ENCODE measurements at places on chromosomes 12 and 14. TPM values are rescaled to one million over a fixed set of nuclear protein-coding genes. Genes with fewer than 3 reads are reported as not detected.

DNA sequence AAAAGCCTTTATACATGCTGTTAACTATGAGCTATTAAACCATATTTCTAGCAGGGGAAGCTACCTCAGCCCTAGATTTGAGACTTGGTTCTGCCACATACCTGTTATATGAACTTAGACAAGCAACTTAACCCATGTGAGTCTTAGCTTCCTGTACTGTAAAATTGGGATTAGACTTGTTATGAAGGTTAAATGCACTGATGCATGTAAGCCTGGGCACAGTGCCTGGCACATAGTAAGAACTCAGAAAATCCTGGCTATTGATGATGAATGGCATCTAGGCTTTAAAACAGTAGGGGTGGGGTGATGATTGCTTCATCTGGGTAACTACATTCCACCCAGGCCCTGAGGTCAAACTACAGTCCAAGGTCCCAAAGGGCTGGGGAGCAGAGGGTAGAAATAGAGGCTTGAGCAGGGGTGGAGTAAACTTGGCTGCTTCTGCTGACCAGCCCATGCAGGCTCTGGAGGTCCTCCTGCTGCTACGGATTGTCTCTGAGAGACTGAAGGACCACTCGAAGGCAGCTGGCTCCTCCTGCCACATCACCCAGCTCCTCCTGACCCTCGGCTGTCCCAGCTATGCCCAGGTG, 11.3 kb downstream of the ESPL1 start:
- DNase-seq, result no peak

- no peak for DNase-seq
Observed at GRCh38 chr12:109689426-109689825, 24.2 kb upstream of the FAM222A start.

GRCh38 chr12:3177778-3178425, 100.7 kb downstream of the TSPAN9 start:
- DNase-seq, result no peak

DNA sequence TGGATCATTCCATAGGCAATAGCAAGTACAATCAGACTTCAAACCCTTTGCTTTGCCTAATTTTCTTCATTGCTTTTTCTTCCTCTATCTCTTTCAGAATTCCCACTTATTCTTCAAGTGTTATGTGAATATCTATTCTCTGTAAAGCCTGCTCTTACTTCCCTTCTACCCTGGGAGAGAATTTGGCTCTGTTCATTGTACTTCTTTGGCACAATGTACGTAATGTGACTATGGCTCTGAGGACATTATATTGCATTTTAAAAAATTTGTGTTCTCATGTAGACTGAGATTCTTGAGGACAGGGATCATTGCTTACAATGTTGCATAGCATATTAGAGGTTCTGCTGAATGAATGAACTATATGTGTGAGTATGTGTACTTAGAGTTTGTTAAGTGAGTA, 16.9 kb upstream of the PRICKLE1 start:
- no peak for DNase-seq

The HCAR1 gene
- 0.40 TPM for total RNA-seq

The CCDC85C gene
- total RNA-seq, result 3.8 TPM

- no peak for DNase-seq
Observed at GRCh38 chr14:69769623-69770022, 2.7 kb downstream of the SRSF5 start.

DNA sequence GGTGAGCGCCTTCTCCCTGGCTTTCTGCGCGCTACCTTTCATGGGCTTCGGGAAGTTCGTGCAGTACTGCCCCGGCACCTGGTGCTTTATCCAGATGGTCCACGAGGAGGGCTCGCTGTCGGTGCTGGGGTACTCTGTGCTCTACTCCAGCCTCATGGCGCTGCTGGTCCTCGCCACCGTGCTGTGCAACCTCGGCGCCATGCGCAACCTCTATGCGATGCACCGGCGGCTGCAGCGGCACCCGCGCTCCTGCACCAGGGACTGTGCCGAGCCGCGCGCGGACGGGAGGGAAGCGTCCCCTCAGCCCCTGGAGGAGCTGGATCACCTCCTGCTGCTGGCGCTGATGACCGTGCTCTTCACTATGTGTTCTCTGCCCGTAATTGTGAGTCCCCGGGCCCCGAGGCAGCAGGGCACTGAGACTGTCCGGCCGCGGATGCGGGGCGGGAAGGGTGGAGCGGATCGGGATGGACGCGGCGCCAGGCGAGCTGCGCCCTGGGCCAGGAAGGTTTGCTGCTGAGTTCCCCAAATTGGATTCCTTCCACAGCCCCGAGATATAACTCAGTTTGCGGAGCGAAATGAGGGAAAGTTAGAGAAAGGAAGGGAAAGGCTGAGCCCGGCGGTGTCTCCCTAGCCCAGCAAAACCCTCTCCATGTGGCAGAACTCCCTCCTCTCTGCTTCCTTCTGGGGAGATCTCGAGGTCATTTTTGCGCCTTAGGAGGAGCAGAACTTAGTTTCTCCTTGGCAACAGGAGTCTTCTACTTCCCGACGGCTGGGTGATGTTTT, 972 bp downstream of the PTGDR start:
- DNase-seq, result no peak

DNA sequence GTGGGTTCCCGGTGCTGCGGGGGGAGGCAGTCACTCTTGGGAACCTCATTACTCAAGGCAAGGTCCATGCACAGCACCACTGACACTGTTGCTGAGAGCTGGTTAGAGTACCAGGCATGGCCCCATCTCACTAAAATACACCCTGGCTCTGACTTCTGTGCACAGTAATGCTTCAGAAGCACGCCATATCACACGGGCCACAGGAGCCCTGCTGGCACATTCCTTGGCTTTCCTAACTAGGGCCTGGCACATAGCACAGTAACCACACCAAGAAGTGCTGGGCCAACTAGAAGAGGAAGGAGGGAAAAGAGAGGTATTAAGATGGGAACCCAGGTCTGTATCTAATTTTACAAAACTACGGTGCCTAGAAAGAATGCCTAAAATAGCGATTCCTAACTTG, 13.5 kb upstream of the RAB35 start:
- no peak for DNase-seq

- DNase-seq, result no peak
Observed at GRCh38 chr12:27178255-27178654, 65.8 kb upstream of the STK38L start.

The ALDH1L2 gene
- 0.35 TPM for total RNA-seq

DNA sequence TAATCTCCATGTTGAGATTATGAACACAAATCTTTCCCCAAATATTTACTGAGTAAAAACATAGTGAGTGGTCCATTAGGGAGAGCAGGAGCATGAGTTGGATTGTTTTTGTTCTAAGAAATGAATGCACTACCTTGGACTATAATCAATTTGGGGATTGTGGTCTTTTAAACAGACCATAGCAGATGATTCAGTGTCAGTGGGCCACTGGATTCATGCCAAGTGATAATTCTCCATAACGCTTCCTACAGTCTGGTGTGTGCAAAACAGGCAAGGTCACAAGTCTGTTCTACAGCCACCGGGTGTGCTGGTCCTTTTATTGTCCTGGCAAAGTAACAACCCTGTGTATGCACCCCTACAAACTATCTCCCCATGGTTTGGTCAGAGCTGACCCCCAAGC, 266.3 kb downstream of the APAF1 start:
- DNase-seq, result no peak

The SERPINA3 gene
- 2.6 TPM for total RNA-seq

The NOXRED1 gene
- 0.18 TPM for total RNA-seq

DNA sequence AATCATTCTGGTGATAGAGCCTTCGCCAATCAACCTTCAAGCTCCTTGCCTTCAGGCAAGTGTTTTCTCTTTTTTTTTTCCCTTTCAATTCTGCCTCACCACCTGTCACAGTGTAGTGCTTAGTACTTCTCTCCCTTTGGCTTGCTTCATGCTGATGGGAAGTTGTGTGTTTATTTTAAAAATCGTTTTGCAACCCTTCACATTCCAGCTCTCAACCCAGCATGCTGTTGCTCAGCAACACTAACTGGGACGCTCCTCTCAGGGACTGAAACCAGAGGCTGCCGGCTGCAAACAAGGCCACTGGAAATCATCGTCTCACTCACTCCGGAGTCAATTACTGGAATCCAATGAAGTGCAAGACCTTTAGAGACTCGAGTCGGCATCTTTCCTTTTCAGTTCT, 342.7 kb downstream of the PRKD1 start:
- DNase-seq, result no peak

The KIF26A gene
- 0.86 TPM for total RNA-seq

- no peak for DNase-seq
Observed at GRCh38 chr12:104669851-104670337, 213.1 kb downstream of the CHST11 start.

The COL2A1 gene
- not detected for total RNA-seq

Measured in activated T-cell treated with anti-CD3 and anti-CD28 coated beads, Interleukin-2, amount 50 U/mL, for 4 hours (primary cell).